ENCODE measurements at places on chromosomes 5 and 9. TPM values are rescaled to one million over a fixed set of nuclear protein-coding genes. Genes with fewer than 3 reads are reported as not detected.
A peak's percentile ranks its signal among the peaks of the same experiment; 100 is the strongest.

DNA sequence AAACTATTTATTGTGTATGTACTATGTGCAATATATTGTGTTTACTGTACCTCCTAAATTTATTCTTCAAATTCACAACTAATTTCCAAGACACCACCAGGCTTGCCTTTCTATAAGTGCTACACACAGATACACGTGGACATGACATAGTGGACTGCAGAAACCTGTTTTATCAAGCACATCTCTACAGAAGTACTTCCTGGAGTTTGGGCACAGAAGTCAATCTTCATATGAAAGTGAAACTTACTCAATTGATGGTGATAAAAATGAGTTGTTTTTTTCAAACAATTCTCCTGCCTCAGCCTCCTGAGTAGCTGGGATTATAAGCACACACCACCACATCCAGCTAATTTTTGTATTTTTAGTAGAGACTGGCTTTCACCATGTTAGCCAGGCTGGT is 57.6 kb downstream of the NLN start:
- peaks cover 39% of the 10 kb centered on the region for H3K36me3 ChIP-seq
- no peak for DNase-seq
- peak overlapping the region; percentile 81 for H3K27ac ChIP-seq
- peaks cover 17% of the 10 kb centered on the region for H3K4me1 ChIP-seq
- peak overlapping the region; percentile 28 for H3K4me3 ChIP-seq
- no peaks in the 10 kb centered on the region for H3K27me3 ChIP-seq

GRCh38 chr5:149936044-149936699 is 8.4 kb downstream of the PDE6A start:
- H3K36me3 ChIP-seq, result no peaks in the 10 kb centered on the region
- H3K27me3 ChIP-seq, result peaks cover 28% of the 10 kb centered on the region
- H3K27ac ChIP-seq, result no peak overlapping the region
- H3K4me1 ChIP-seq, result peaks cover 11% of the 10 kb centered on the region

Gene ABO
- not detected for total RNA-seq

Gene SURF6
- total RNA-seq, result 12.9 TPM

Measured in activated CD8-positive, alpha-beta memory T cell treated with anti-CD3 and anti-CD28 coated beads, Interleukin-2, amount 10 ng/mL, durations not matched to agents 7 days and 5 days (primary cell).